Stimulated activated CD8-positive, alpha-beta memory T cell treated with anti-CD3 and anti-CD28 coated beads, Interleukin-4, amount 100 ng/mL, for 24 hours (primary cell): ENCODE measurements at places on chromosomes 16 and 17.
A peak's percentile ranks its signal among the peaks of the same experiment; 100 is the strongest.

DNA sequence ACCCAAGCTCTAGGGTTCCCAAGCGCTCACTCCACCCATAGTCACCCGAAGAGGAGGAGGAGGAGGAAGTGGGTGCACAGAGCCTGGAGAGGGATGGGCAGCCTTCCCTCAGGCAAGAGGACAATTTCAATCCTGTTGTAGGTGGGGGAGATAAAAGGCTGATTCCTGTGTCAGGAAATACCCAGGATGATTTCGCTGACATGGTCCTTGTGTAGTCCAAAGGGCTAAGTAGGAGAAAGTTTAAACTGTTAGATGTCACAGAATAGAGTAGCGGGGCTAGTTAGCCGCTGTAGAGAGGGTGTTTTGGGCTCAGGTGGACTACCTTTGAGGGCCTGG lies 1.3 kb upstream of the EXOC7 start:
- DNase-seq = no peak

DNA sequence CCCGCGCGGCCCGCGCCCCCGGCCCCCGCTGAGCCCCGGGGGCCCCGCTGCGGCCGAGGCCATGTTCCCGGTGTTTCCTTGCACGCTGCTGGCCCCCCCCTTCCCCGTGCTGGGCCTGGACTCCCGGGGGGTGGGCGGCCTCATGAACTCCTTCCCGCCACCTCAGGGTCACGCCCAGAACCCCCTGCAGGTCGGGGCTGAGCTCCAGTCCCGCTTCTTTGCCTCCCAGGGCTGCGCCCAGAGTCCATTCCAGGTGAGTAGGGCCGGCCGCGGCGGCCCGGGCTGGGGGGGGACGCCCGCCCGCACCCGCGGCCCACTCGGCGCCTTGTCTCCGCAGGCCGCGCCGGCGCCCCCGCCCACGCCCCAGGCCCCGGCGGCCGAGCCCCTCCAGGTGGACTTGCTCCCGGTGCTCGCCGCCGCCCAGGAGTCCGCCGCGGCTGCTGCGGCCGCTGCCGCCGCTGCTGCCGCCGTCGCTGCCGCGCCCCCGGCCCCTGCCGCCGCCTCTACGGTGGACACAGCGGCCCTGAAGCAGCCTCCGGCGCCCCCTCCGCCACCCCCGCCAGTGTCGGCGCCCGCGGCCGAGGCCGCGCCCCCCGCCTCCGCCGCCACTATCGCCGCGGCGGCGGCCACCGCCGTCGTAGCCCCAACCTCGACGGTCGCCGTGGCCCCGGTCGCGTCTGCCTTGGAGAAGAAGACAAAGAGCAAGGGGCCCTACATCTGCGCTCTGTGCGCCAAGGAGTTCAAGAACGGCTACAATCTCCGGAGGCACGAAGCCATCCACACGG lies 504 bp downstream of the MAZ start:
- no peak for DNase-seq

DNA sequence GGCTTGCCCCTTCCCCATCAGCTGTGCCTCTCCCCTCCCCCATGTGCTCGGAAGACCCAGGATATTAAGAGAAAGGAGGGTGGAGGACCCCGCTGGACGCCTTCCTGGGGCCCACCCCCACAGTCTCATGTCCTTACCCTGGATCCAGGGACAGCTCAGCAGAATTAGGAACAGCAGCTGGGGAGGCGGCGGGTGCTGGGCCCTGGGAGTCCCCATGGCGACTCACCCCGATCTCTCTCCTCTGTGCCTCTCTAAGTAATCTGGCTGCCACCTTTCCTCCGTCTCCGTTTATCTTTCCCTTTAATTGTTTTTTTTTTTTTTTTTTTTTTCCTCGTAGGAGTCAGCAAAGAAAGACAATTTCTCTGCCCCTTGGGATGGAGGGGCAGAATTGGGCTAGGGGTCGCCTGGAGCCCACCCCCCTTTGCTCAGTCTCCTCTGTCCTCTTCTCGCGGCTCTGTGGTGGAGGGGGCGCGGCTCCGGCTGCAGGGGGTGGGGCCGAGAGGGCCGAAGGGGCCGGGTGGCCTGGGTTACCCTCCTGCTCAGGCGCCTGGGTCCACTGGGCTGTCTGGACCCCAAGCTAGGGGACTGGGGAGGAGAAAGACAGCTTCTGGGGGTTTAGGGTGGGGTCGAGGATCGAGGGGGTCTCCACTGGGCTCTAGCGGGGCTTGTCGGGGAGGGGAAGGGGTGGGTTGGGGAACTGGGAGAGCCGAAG lies 390 bp downstream of the SEZ6L2 start:
- no peak for DNase-seq

DNA sequence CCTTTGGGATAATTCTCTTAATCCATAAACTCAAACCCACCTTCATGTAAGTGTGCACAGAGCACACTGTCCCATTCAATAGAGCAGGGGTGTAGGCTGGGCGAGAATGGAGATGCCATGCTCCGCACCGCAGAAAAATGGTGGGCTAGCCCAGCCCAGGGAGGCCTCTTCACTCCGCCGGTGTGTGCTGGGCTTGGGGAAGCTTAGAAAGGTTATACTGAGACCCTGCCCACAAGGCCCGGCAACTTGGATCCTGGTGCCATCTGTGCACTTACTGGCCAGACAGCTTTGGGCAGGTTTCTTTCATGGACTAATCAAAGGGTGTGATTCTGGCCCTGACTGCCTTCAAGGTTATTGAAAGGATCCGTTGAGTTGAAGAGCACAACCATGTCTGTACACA lies 3.7 kb upstream of the STAT5A start:
- DNase-seq = no peak

GRCh38 chr17:79338604-79339003 lies 264.0 kb downstream of the ENGASE start:
- DNase-seq = no peak

- DNase-seq = no peak
Observed at GRCh38 chr17:46738544-46738943, 79.9 kb downstream of the WNT3 start.

- no peak for DNase-seq
Observed at GRCh38 chr17:72454342-72454741, 333.5 kb downstream of the SOX9 start.

DNA sequence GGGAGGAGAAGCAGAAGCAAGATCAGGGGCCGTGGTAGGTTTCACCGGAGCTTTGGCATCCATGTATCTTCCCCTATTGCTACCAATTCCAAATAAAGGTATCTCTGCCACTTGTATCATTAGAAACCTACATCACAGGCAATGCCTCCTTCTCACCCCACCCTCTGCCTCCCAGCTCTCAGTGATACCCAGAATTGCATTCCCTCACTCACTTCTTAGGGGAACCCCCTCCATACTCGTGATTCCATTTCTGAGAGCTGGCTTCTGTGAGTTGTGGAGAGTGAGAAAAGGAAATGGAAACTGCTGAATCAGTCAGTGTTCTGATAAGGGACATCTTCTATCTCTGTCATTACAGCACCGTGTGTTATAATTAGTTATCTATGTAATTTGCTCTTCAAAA lies 2.3 kb upstream of the CCL3 start:
- DNase-seq = no peak

GRCh38 chr17:78842881-78843565 lies 2.4 kb upstream of the USP36 start:
- DNase-seq = peak; percentile 15

DNA sequence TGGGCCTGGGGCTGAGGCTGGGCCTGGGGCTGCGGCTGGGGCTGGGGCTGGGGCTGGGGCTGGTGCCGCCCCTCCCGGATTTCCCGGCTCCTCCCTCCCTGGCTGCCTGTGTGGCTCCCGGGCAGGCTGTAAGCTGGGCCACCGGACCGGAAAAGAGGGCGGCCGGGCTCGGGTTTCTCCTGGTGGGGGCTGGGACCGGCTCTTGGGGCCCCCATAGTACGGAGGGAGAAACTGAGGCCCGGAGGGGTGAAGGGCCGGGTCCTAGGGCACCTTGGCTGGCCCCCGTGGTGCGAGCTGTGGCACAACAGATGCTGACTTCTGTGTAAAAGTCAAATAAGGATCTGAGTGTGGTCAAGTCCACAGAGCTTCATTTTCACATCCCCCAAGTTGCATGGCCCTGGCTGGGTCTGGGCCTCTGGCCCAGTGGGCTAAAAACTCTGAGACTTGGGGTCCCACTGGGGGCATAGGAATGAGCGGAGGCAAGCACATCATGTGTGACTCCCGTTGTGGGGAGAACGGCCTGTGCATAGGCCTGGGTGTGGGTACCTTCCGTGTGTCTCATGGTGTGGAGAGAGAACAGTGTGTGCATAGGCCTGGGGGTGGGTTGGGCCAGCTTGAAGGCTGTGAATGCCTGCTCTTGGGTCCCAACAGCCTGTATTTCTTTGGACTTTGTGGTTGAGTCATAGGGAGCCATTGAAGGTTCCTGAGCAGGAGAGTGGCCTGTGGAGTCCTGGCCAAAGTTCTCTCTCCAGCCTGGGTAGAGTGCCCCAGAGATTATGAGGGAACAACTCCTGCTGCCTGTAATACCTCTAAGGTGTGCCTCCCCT lies 123.9 kb upstream of the CIBAR2 start:
- no peak for DNase-seq

- no peak for DNase-seq
Observed at GRCh38 chr17:11991461-11991860, 5.8 kb downstream of the ZNF18 start.

DNA sequence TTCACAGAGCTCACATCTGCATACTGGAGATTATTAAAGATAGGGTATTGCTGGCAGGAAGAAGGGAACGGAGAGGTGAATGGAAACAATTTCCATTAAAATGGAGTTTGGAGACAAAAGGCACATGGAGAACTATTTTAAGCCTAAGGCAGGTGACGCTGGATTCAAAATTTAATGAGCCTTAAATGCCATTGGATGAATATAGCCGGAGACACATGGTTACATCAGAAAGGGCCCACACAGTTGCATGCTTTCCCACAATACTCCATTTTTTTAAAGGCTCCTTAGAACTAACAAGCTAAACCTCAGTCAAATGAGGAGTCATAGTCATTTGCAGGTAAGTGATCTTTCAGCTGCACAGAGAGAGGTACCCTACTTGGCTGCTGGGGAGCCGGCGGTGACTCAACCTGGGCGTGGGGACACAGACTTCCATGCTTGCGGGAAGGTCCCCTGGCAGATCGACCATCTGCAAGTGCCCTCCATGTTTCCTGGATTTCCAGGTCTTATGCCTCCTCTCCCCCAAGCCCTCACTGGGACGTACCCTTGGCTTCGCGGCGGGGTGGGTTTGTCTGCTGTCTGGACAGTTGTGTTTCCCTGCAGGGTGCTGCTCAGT lies 259.2 kb downstream of the CBLN1 start:
- no peak for DNase-seq

DNA sequence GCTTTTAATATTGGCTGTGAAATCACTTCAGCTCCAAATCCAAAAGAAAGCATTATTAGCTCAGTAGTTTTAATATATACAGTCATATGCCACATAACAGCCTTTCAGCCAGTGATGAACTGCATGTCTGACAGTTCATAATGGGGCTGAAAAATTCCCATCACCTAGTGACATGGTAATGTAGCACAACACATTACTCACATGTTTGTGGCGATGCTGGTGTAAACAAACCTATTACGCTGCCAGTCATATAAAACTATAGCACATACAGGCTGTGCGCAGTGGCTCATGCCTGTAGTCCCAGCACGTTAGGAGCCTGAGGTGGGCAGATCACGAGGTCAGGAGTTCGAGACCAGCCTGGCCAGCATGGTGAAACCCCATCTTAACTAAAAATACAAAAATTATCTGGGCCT lies 92.2 kb downstream of the TUBD1 start:
- DNase-seq = no peak

DNA sequence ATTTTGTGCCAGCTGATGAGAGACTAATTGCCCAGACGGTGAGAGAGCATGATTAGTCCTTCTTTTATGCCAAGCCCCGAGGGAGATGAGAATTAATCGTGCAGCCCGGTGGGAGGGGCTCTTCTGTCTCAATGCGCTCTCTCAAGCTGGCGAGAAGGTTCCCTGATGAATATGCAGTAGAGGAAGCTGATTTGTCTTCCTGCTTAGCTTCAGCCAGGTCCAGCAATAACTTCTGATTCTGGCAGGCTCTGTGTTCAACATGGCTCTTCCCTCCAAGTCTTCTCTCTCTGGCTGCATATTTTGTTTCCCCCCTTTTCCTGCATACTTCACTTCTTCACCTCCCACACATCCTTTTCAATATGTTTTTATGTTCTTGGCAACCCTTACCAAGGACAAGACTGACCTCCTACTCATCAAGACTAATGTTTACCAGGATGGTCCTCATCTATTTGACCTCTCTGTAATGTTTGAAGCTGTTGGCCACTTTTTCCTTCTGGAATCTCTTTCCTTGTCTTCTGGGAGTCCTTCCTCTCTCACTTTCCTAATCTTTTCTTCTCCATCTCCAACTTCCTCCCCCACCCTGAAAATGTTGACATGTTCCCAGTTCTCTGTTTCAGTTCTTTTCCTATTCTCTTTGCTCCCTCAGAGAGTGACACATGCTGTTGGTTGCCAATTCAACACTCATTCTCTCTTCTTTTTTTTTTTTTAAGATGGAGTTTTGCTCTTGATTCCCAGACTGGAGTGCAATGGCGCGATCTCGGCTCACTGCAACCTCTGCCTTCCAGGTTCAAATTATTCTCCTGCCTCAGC lies 33.1 kb downstream of the ARL4D start:
- no peak for DNase-seq

DNA sequence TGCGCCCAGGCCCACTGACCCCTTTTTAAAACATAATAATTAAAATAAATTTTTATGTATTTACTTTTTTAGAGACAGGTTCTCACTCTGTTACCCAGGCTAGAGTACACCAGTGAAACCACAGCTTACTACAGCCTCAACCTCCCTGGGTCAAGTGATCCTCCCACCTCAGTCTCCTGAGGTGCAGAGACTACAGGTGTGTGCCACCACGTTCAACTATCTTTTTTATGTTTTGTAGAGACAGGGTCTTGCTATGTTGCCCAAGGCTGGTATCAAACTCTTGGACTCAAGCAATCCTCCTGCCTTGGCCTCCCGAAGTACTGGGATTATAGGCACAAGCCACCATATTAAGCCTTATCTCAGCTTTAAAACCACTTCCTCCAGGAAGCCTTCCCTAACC lies 56.1 kb upstream of the BCAR1 start:
- no peak for DNase-seq

DNA sequence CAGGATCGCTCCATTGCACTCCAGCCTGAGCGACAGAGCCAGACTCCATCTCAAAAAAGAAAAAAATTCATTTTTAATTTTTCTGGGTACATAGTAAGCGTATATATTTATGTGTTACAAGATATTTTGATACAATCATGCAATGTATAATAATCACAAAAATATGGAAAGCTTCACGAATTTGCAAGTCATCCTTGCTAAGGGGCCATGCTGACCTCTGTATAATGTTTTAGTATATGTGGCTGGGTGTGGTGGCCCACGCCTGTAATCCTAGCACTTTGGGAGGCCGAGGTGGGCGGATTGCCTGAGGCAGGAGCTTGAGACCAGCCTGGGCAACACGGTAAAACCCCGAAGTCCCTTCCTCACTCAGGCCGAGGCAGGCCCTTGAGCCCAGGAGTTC lies 16.9 kb downstream of the FBRS start:
- no peak for DNase-seq
